Activated CD8-positive, alpha-beta memory T cell treated with anti-CD3 and anti-CD28 coated beads for 24 hours (primary cell): ENCODE measurements at places on chromosomes 2 and 18.

DNA sequence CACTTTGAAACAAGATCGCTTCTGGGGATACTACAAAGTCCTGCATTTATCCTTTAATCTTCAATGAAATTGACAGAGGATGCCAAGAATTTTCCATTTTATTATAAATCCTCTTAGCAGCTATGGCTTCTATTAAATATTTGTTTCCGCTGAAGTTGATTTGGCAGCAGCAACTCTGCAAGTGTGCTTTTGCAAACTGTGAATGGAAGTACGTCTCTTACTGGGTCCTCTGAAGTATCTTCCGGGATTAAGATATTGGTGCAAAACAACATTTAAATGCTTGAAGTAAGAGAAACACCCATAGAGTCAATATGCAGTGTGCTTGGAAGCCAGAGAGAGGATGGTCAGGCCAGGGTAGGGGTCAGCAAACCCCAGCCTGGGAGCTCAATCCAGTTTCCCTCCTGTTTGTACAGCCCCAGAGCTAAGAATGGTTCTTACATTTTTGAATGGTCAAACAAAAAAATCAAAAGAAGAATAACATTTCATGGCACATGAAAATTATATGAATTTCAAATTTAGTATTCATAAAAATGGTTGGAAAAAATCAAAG lies 13.6 kb downstream of the CCDC68 start:
- no peak for DNase-seq

DNA sequence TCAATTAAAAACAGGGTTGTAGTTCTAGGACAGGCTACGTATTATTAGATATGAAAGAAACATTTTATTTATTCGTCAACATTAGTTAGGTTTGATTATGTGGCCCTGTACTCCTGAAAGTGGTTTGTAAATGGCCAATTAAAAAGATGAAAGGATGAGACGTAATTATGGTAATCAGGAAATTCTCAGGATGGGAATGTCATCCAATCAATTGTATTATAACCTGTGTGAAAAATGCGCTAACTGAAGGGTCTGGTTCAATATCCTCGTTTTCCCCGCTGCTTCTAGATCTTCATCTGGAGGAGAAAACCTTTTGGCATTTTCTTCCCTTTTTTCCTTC lies 5.6 kb upstream of the C18orf32 start:
- DNase-seq, result no peak

DNA sequence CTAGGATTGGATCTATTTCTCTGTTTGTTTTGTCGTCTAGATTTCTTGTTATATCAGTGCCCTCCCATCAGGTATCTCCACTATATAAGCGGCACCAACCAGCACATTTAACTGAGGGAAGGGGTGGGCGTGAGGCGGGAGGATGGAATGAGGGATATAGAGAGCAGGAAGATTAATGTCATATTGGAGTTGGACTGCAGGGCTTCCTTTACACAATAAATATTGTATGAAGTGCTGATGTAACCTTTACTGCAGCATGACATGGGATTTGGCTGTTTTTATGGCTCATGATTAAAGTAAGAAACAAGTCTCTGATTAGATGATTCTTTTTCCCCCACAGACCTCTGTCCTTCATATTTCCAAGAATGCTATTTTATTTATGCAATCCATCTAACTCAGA lies 54.8 kb downstream of the TMEM200C start:
- DNase-seq, result no peak

DNA sequence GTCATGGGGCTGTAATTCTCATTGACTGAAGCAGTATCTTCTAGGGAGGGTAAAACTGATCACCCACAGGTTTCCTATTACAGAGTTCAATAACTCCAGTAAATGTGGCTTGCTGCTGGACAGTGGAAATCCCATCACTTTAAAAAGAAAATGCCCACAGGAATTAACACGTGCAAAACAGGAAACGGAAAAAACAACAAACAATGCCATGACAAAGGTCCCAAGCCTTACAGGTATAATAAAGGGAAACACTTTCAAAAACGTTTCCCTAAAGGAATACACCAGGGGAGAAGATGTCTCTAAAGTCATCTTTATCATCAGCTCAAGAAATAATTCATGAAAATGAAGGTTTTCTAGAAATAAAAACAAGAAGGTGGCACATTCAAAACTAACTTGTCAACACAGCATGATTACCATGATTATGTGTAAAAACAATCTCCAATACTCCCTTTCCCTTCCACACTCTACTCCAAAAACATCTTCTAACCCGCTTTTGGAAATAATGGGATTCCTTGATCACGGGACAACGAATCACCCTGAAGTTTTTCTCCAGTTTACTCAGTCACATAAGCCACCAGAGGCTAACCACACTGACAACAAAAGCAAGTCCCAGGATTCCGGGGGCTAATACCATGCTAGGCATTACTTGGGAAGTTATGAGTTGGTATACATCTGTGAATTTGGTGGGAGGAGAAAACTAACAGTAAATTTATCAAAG lies 167.9 kb downstream of the TCF4 start:
- no peak for DNase-seq

- DNase-seq, result no peak
These were observed 381.6 kb downstream of the ERBB4 start for GRCh38 chr2:212157012-212157411.

- DNase-seq, result no peak
These were observed 356.9 kb upstream of the KLHL29 start for GRCh38 chr2:23028106-23028505.

GRCh38 chr2:174666312-174666711 lies 68.7 kb upstream of the WIPF1 start:
- no peak for DNase-seq

DNA sequence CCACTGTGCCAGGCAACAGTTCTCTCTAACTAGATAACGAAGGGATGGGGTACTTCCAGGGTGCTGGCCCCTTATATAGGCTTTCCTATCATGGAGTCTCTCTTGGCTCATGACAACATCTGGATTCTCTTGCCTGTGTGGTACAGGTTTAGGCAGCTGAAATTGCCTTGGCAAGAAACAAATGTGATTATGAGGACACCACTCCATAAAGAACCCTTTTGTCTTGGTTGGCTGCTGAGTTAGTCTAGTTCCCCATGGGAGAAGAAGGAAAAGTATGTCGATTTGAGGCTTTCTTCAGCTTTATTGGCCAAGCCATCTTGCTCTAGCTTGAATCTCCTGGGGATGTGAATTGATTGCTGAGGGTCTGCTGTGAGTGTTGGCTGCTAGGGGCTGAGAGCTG lies 76.3 kb upstream of the ZCCHC2 start:
- no peak for DNase-seq

GRCh38 chr18:63144748-63145147 lies 174.8 kb downstream of the BCL2 start:
- DNase-seq, result no peak

DNA sequence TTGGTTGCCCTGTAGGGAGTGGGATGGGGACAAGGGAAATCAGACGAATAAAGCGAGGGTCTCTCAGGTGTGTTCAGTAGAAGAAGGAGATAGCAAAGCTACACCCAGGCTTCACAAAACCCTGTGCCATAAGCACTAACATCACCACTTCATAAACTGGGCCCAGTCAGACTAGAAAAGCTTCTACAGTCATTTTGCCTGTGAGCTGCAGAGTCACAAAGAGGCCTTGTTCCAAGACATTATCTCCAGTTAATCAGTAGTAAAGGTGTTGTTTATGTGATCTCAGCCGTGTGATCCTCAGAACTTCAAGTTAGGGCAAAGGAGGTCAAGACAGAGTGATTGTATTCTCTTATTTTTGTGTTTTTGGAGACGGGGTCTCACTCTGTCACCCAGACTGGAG lies 148.0 kb downstream of the GALR1 start:
- DNase-seq, result no peak
